Natural killer cell treated with Interleukin-12 subunit alpha and Interleukin-12 subunit beta and Interleukin-15 and Interleukin-18, amount 100 ng/mL, for 72 hours (primary cell): ENCODE measurements at places on chromosomes 1 and 21. TPM values are rescaled to one million over a fixed set of nuclear protein-coding genes. Genes with fewer than 3 reads are reported as not detected.

PTPRU gene
- 1.4 TPM for total RNA-seq

GBP4 gene
- total RNA-seq, result 38.5 TPM

WDR64 gene
- total RNA-seq, result not detected

NVL gene
- 64.3 TPM for total RNA-seq

TNFAIP8L2 gene
- total RNA-seq, result 10.2 TPM

LRRC71 gene
- total RNA-seq, result not detected

- no peaks in the 10 kb centered on the region for H3K36me3 ChIP-seq
- H3K4me1 ChIP-seq, result peaks cover 7% of the 10 kb centered on the region
- DNase-seq, result no peak
- H3K4me3 ChIP-seq, result no peak overlapping the region
- no peak overlapping the region for H3K27ac ChIP-seq
Measured at GRCh38 chr1:22749919-22750684, 39.5 kb downstream of the EPHB2 start.

DNA sequence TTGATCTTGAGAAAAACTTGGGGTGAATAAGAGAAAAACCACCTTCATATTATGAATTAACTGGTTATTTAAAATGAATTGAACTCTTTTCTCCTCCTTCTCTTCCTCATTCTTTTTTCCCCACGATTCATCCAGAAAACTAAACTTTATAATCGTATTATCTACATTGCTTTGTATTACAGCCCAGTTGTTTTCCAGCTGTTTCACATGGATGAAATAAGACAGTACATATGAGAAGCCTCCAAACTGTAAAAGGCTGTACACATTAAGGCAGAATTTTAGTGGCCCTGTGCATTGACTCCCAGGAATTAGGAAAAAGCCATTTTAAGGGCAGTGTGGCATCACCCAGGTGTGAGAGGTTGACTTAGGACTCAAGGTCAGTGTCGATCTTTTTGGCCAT, 80.3 kb upstream of the PGBD5 start:
- no peak overlapping the region for H3K27ac ChIP-seq
- no peaks in the 10 kb centered on the region for H3K36me3 ChIP-seq
- no peak for DNase-seq
- H3K27me3 ChIP-seq, result peaks cover 14% of the 10 kb centered on the region

- H3K36me3 ChIP-seq, result peaks cover 9% of the 10 kb centered on the region
- DNase-seq, result no peak
- H3K27me3 ChIP-seq, result peaks cover 3% of the 10 kb centered on the region
- peaks cover 5% of the 10 kb centered on the region for H3K4me1 ChIP-seq
Measured at GRCh38 chr1:184294101-184294500, 92.7 kb upstream of the C1orf21 start.

GRCh38 chr21:43603641-43604504, 55.4 kb downstream of the HSF2BP start:
- H3K36me3 ChIP-seq, result no peaks in the 10 kb centered on the region
- H3K4me3 ChIP-seq, result no peak overlapping the region
- no peak for DNase-seq
- peaks cover 3% of the 10 kb centered on the region for H3K27me3 ChIP-seq

DNA sequence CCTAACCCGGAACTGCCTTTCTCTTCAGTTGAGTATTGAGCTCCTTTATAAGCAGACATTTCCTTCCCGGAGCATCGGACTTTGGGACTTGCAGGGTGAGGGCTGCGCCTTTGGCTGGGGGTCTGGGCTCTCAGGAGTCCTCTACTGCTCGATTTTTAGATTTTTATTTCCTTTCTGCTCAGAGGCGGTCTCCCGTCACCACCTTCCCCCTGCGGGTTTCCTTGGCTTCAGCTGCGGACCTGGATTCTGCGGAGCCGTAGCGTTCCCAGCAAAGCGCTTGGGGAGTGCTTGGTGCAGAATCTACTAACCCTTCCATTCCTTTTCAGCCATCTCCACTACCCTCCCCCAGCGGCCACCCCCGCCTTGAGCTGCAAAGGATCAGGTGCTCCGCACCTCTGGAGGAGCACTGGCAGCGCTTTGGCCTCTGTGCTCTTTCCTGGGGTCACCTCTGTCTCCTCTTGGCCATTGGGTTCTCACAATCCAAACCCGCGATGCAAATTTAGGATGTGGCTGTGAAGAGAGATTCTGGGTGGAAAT, 3.7 kb downstream of the OLIG2 start:
- no peaks in the 10 kb centered on the region for H3K36me3 ChIP-seq
- no peak for DNase-seq
- H3K4me1 ChIP-seq, result peaks cover 37% of the 10 kb centered on the region
- H3K27ac ChIP-seq, result no peak overlapping the region

- no peak overlapping the region for H3K4me3 ChIP-seq
- H3K27ac ChIP-seq, result no peak overlapping the region
- peaks cover 21% of the 10 kb centered on the region for H3K36me3 ChIP-seq
- DNase-seq, result no peak
- H3K27me3 ChIP-seq, result no peaks in the 10 kb centered on the region
Measured at GRCh38 chr1:185645162-185645640, 89.0 kb upstream of the HMCN1 start.

- peak overlapping the region; percentile 99 for H3K27ac ChIP-seq
- peaks cover 77% of the 10 kb centered on the region for H3K4me1 ChIP-seq
- DNase-seq, result no peak
Measured at GRCh38 chr1:26784886-26785285, 2.9 kb upstream of the PIGV start.
